ENCODE measurements at places on chromosomes 2 and 18. TPM values are rescaled to one million over a fixed set of nuclear protein-coding genes. Genes with fewer than 3 reads are reported as not detected.

GRCh38 chr2:121080013-121080772 is 204.8 kb downstream of the TFCP2L1 start:
- peak; percentile 84 for DNase-seq

GRCh38 chr2:104286841-104287240 is 567.1 kb upstream of the POU3F3 start:
- DNase-seq = peak; percentile 39

DNA sequence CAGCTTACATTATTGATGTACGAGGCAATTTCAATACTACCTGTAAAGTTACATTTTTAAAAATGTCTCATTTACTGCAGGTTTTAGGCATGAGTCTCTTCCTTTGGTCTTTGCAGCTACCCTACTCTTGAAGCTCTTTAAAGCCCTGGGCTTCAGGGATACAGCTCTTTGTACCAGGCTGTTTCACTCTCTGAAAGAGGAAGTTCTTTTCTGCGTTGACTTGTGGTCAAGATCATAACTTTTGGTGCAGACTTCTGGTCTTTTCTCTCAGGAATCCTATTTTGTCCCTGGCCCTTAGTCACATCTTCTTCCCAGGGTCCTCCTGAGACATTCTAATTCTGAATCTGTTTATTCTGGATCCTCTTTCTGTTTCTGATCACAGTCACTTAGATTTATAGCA is 16.6 kb upstream of the HRH4 start:
- peak; percentile 47 for DNase-seq

DNA sequence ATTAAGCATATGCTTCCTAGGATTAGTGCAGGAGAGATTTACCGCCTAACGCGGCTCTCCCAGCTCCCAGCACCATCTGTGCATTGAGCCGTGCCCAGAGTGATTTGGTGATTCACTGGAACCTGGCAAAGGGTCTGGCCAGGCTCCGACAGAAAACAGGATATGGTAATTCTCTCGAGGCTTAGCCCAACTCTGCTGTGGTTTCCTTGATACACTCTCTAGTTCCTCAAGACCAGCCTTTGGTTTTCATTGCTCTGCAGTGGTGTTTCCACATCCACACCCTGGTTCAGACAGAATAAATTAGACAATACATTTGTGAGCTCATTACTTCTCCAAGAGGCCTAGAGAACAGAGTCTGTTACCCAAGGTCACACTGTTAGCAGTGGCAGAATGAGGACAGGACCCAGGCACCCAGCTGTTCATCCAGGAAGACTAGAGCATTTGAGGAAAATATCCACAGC is 23.0 kb upstream of the SMAD2 start:
- peak; percentile 80 for DNase-seq

GRCh38 chr18:45817543-45817942 is 7.9 kb upstream of the SIGLEC15 start:
- no peak for DNase-seq

GRCh38 chr2:26757873-26758789 is 6.0 kb upstream of the SLC35F6 start:
- DNase-seq = no peak

- DNase-seq = no peak
Measured at GRCh38 chr2:8582191-8582590, 99.7 kb upstream of the ID2 start.

GRCh38 chr2:239776436-239777005 is 248.6 kb downstream of the NDUFA10 start:
- no peak for DNase-seq

GRCh38 chr2:226717719-226718118 is 81.9 kb downstream of the IRS1 start:
- no peak for DNase-seq

GRCh38 chr2:179893616-179894015 is 32.2 kb upstream of the ZNF385B start:
- DNase-seq = no peak

DNA sequence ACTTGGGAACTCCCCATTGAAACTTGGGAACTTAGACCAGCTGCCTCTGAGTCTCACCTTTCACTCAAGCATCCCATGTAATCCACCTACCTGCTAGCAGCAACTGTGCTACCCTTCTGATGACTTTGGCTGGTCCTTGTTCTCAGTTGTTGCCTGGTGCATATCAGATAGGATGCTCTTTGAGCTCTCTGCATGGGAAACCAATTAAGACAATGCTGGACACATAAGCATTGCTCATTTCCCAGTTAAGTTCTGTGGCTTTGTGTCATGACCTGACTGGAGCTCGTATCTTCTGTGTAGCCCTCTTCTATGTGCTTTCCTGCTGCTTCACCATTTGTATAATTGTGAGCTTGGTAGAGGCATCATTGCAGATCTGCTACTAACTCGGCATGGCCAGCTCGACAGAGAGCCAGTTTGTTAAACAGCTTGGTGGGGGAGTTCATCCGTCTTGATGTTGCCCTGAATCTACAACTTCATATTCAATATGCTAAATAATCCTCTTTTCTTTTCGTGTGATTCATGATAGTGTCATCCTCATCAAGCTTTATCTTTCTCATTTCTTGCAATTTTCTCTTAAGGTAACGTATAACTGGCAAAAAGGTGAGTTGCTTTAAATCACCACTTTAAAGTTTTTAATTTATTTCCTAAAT is 447.5 kb upstream of the SLC14A2 start:
- no peak for DNase-seq

DNA sequence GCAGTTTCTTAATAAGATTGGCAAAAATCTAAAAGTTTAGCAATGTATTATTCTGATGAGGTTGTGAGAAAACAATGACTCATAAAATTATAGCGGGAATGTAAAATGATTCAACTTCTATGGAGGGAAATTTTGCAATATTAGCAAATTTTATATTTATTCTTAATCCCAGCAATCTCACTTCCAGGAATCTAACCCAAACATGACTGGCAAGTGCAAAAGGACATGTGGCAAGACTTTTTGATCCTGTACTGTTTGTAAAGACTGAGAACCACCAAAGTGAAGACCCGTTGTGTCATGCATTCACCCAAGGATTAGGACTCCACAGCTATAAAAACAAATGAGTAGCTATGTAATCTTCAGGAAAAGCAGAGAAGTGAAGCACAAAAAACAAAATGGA is 234.8 kb upstream of the KYNU start:
- DNase-seq = no peak

DNA sequence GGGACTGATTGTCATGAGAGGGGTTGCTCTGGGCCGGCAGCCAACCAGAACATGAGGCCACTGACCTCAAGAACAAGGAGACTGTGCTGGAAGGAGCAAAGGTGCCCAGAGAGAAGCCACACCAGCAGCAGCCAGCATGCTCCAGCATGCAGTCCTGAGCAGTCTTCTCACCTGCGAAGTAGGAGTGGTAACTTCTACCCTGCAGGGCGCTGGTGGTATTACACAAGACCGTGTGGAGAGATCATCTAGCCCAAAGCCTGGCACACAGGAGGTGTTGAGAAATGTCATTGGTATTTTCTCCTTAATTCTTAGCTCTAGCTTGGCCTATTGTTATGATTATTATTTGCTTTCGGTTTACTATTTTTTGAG is 132.7 kb downstream of the TSN start:
- peak; percentile 61 for DNase-seq

- peak; percentile 67 for DNase-seq
Measured at GRCh38 chr2:38037757-38038621, 38.0 kb downstream of the CYP1B1 start.

- no peak for DNase-seq
Measured at GRCh38 chr18:50320719-50321118, 33.2 kb upstream of the CXXC1 start.

DNA sequence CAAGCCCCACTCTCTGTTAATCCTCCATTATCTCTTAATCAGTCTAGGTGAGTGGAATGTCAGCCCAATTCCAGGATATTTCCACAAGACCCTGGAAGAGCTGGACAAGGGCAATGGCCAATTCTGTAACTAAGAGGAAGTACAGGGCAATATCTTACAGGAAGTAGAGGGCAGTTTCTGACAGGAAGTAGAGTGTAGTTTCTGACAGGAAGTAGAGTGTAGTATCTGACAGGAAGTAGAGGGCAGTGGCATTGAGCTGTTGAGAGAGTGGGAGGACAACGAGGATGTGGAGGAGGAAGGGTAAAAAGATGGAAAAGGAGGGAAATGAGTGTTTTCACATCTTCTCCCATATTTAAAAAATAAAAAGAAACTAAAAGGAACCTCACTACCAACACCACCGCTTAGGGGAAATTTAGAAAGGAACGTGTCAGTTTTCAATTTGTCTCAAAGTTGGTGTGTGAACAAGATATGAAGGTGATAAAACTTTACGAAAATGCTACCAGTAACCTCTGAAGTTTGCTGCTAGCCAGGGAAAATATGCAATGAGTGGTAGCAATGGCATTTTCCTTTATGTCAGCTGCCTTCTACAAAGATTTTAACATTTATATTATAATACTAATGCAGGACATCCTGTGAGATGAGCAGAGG is 430.9 kb upstream of the HNRNPA3 start:
- no peak for DNase-seq

- DNase-seq = no peak
Measured at GRCh38 chr2:148885988-148886387, 11.0 kb downstream of the KIF5C start.

BMP10 gene
- total RNA-seq = not detected

ZNG1B gene
- 38.6 TPM for total RNA-seq

GDF7 gene
- 0.26 TPM for total RNA-seq

CRYGD gene
- total RNA-seq = not detected

VIT gene
- not detected for total RNA-seq

UGT1A5 gene
- total RNA-seq = not detected

DCC gene
- not detected for total RNA-seq

IL1R2 gene
- 1.6 TPM for total RNA-seq

STARD6 gene
- total RNA-seq = not detected

AQP12B gene
- not detected for total RNA-seq

All from activated CD4-positive, alpha-beta T cell treated with anti-CD3 and anti-CD28 coated beads, Interleukin-2, amount 10 ng/mL, durations not matched to agents 24 days and 14 days (primary cell).